ENCODE measurements at places on chromosomes 4 and X.

- DNase-seq = no peak
Observed at GRCh38 chr4:119589165-119589564, 39.4 kb downstream of the PDE5A start.

- DNase-seq = peak; percentile 37
Observed at GRCh38 chrX:136953867-136954787, 73.6 kb upstream of the RBMX start.

DNA sequence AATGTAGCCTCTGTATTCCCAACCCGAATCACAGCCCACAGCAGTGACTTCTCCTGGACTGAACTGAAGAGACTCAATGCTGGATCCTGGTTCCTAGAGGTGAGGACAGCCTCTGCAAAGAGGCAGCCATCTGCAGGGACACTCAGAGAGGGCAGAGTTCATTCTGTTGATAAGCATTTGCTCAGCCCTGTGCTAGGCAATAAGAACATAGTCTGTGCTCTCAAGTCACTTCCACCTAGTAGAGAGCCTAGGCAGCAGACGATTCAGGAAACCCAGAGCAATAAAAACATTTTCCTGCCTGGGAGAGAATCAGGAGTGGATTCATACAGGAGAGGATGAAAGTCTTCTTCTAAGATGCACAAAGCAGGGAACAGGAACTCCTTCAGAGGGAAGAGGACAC lies 4.3 kb downstream of the GDPD2 start:
- no peak for DNase-seq

- no peak for DNase-seq
Observed at GRCh38 chr4:52059372-52059771, 8.3 kb downstream of the SPATA18 start.

- DNase-seq = no peak
Observed at GRCh38 chrX:43706786-43707370, 50.8 kb downstream of the MAOA start.

DNA sequence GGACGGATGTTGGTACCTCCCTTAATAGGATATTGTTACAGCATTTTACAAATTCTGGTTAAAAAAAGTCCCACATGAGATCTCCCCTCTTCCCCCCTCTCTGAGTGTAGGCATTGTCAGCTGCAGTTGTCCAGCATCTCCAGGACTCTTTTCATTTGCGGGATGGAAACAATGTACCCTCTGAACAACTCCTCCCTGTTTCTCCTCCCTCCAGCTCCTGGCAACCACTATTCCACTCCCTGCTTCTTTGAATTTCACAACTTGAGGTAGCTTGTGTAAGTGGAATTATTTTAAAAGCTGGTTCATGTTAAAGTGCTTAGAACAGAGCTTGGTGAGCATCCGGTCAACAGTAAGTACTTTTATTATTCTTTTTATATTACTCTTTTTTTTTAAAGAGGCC lies 69.8 kb downstream of the TBL1X start:
- DNase-seq = no peak

DNA sequence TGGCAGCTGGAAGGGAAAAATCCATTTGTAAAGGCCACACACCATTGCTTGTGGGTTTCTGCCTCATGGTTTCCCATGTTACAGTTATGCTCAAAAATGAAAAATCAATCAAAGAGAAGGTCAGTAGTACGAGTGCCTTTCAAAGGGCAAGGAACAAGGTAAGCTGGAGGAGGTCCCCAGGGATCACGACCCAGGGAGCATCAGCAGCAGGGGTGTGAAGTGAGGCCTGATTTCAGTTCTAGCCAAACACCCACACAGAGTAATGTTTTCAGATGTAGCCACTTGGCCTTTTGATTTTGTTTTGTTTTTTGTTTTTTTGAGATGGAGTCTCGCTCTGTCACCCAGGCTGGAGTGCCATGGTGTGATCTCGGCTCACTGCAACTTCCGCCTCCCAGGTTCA lies 69.4 kb upstream of the AFAP1 start:
- DNase-seq = no peak

DNA sequence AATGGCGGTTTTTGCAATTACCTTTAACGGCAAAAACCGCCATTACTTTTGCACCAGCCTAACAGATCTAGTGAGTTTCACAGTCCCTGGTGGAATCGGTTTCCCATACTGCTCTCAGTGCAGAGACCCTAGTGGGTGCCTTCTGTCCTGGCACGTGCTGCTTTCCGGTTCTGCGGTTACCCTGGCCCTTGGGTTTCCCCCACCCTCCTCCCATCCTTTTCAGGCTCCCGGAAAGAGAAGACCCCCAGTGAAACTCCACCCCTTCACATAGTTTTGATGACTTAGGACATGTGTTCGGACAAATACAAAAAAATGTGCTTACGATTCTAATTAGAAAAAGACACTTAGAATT lies 36.9 kb downstream of the NLGN3 start:
- DNase-seq = peak; percentile 25

GRCh38 chr4:98470831-98471230 lies 187.6 kb downstream of the TSPAN5 start:
- DNase-seq = no peak

Data from T-helper 2 cell treated with Interferon-gamma antibody and Interleukin-4, amounts not matched to agents 5 μg/mL and 100 μg/mL, for 36 hours (primary cell).